Stimulated activated CD4-positive, alpha-beta T cell treated with anti-CD3 and anti-CD28 coated beads, Interleukin-1b, Interleukin-23, amount 100 ng/mL, for 4 hours (primary cell): ENCODE measurements at places on chromosomes 12 and 14.

DNA sequence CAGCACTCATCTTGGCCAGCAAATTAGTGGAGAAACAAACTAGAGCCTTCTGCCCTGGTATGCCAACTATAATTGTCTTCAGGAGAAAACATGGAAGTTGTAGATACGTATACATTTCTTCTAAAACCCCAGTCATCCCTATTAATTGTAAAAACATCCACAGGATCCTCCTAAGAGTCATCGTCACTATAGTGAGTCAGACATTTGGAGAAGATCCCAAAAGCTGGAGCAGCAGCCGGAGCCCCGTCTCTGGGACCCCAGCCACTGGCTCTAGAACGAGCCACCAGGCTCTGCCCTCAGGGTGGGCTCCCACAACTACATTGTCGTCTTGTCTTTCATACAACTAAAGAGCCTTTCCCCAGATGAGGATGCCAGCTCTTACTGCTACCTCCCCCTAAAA is 15.5 kb downstream of the PRKAB1 start:
- no peak for DNase-seq

GRCh38 chr12:111519083-111519482 is 80.0 kb downstream of the ATXN2 start:
- DNase-seq: no peak

DNA sequence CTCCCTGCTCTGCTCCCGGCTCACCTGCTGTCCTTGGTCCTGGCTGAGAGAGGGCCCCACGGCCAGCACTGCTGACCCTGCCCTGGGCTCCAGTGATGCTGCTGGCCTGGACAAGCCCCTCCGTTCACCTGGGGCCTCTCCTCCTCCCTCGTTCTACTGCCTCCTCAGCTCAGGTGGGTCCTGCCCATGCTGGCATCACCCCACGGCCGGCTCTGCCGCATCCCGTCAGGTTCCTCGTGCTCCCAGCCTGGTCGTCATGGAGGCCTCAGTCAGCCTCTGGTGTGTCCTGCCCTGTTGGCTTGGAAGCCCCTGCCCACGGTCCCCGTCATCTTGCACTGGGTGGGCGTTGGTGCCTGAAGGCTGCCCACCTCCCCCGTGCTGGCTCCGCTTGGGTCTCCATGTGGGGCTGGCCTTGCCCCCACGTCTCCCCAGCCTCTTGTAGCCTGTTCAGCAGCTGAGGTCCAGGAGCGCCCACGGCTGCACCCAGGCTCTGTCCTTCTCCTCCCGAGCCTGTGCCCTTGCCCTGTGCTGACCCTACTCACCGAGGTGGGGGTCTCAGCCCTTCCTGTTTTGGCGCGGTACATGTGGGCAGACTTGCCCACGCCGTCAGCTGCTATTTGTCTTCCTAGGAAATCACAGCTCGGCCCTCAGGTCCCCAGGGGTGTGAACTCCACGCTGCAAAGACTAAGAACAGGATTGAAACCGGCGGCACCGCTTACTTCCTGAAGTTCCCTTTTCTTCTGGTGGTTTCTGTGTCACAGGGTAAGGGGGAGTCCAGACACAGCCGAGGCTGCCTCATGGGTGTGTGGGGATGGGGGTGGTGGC is 121.6 kb downstream of the TMEM121 start:
- no peak for DNase-seq

DNA sequence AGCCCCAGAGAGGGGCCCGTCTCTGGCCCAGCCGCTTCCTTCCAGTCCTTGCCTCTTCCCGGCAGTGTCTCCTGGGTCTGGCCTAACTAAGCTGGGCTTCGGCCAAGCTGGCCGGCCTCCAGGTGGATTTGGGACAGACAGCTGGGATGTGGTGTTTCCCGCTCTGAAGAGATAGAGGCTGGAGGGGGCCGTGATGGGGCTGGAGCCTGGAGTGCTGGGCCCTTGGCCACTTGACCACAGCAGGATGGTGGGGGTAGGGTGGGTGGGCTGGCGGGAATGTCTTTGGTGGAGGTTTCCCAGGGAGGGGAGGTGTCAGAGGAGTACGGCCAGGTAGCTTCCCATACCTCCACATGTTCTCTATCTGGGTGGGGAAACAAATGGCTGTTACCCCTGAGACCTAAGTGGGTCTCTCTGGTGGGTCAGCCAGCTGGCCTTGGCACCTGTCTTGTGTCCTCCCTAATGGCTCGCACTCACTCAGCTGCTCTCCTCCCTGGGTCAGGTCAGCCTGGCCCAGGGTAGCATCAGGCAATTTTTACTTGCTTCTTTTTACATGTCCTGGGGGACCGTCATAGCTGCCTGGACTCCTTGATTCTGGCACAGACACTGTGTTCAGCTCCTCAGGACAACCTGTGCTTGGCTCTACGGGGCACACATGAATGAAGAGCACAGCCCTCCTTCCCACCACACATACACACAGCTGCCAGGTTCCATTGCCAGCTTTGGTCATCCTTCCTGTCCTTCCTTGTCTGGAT is 19.8 kb upstream of the PGF start:
- no peak for DNase-seq

- DNase-seq: no peak
Measured at GRCh38 chr12:5272018-5272785, 159.7 kb upstream of the NTF3 start.

GRCh38 chr12:50841716-50842531 is 802 bp upstream of the TMPRSS12 start:
- no peak for DNase-seq

GRCh38 chr12:88693837-88694445 is 113.7 kb upstream of the KITLG start:
- no peak for DNase-seq

GRCh38 chr14:76953311-76953945 is 75.1 kb downstream of the IRF2BPL start:
- peak; percentile 55 for DNase-seq

GRCh38 chr14:102229071-102229738 is 75.8 kb downstream of the MOK start:
- no peak for DNase-seq

DNA sequence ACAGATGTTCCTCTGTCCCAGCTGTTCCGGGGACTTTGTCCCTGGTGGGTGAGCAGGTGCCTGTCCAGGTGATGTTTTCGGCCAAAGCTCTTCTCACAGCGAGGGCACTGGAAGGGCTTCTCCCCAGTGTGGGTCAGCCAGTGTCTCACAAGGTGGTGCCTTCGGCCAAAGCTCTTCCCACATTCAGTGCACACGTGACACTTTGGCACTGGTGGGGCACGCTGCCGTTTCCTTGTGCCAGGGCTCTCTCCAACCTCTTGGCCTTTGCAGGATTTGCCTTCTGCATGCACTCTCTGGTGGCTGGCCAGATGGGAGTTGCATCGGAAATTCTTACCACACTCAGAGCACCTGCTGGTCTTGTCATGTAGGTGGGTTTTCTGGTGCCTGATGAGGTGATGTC is 7.7 kb downstream of the ZNF641 start:
- DNase-seq: no peak

DNA sequence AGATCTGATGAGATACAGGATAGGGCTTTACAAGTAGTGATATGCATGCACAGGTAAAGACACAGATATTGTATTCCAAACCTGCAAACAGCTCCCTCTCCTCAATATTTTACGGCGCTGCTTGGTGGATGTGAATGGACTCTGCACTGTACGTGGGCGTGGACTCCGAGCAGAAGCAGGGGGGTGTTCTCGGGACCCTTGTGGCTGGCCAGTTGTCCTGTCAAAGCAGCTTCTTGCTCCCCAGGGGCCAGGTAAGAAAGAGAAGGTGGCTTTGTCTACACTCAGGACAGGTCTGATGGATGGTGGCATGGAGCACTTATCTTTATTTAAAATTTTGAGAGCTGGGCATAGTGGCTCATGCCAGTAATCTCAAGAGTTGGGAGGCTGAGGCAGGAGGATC is 29.5 kb upstream of the CLMN start:
- DNase-seq: no peak

DNA sequence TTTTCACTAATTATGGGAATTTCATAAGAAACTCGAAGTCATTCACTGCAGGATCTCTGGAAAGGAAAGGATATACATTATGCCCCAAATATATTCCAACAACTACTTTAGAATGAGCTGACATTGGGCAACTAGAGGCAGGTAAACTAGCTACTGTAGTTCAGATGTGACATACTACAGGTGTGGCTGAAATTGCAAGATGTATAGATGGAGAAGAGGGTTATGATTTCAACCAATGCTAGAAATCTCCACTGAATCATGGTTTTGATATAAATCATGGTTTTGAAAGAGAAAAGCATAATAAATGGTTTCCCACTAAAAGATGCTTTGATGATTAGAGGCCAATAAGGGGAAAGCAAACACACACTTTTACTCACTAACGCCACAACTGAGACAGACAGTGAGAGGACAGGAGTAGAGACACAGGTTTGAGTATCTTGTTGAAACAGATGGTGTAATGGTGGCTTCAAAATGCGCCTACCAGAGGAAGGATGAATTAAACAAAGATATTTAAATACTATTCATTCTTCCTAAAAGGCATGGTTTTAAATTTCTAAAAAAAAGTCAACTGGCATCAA is 296.1 kb upstream of the DIO2 start:
- DNase-seq: no peak

DNA sequence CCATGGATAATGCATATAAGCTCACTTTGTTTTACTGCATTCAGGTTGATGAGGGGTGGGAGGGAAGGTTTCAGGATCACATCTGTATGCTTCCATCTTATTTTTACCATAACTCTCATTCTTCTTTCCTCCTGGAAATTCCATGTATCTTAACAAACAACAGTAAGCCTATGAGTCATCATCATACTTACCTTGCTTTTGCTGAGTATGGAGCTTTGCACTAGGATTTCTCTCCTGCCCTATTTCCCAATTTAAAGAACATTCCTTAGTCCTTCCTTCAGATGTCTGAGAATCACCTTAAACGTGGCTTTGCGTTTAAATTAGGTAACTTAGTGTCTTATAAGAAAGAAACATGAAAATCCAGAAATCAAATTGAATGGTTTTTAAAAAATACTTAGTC is 1.6 kb upstream of the CLEC14A start:
- DNase-seq: no peak

- no peak for DNase-seq
Measured at GRCh38 chr12:100326208-100326607, 30.7 kb upstream of the SLC17A8 start.

GRCh38 chr12:78725951-78726580 is 138.5 kb upstream of the SYT1 start:
- DNase-seq: no peak

DNA sequence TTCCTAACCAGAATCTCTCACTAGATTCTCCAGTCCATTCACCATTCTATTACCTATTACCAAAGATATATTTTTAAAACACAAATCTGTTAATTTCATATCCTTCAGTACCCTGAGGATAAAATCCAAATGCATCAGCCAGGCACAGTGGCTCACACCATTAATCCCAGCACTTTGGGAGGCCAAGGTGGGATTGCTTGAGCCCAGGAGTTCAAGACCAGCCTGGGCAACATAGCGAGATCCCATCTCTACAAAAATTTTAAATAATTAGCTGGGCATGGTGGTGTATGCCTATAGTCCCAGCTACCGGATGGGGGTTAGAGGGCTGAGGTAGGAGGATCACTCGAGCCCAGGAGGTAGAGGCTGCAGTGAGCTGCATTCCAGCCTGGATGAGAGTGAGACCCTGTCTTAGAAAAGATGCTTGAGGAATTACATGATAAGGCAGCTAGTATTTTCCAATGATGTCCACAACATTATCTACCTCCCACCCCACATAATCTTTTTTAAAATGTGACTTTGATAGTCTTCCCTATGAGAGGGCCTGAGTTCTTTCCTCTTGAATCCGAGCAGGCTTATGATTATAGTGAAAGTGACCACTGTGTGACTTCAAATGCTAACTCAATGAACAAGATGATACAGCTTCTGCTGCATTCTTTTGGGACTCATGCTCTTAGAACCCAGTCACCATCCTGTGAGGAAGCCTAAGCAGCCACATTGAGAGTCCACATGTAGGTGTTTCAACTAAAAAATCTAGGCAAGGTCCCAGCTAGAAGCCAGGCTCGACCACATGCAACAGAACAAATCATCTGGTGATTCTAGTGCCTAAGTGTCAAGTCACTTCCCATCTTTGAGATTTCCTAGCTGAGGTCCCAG is 18.0 kb downstream of the HECTD1 start:
- no peak for DNase-seq

DNA sequence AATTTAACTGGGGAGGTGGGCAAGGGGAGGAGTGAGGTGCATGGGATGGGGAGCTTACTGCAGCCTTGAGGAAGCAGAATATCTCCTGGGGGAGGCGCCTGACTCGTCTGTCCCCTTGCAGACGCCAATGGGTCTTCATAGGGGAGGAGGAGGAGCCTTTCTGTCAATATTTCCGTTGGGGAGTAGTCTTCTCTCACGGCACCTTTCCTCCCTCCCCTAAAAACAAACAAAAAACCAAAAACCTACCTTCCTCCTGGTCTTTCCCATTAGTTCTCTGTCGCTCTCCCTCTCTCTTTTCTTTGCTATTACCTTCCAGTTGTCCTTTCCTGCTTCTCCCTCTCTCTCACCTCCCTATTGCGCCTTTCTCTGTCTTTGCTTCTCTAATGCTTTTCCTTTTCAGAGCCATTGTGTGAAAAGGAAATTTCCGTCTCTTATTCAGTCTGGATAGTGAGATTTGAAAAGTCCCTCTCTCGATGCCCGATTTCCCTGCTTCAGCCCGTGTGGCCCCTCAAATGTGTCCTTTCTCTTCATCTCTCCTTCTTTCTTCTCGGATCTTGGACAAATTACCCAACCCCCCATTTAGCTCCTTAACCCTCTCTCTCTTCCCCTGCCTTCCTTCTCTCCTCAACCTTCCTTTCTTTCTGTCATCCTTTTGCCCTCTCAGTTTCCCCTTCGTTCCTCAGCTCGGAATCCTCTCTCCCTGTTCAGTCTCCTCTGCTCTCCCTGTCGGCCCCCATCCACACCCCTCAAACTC is 5.9 kb downstream of the GPR84 start:
- no peak for DNase-seq

- no peak for DNase-seq
Measured at GRCh38 chr12:68263366-68263765, 10.0 kb upstream of the IL22 start.
